ENCODE measurements at places on chromosomes 4 and X. TPM values are rescaled to one million over a fixed set of nuclear protein-coding genes. Genes with fewer than 3 reads are reported as not detected.

Gene EFHC2
- total RNA-seq = 5.2 TPM

- no peak overlapping the region for H3K27ac ChIP-seq
- no peaks in the 10 kb centered on the region for H3K36me3 ChIP-seq
- DNase-seq = no peak
- no peaks in the 10 kb centered on the region for H3K27me3 ChIP-seq
- peaks cover 3% of the 10 kb centered on the region for H3K4me1 ChIP-seq
- no peak overlapping the region for H3K4me3 ChIP-seq
Measured at GRCh38 chr4:140168474-140168873, 14.5 kb upstream of the MAML3 start.

- DNase-seq = peak; percentile 24
- no peaks in the 10 kb centered on the region for H3K36me3 ChIP-seq
- H3K4me1 ChIP-seq = no peaks in the 10 kb centered on the region
- H3K4me3 ChIP-seq = no peak overlapping the region
- peaks cover 8% of the 10 kb centered on the region for H3K27me3 ChIP-seq
Measured at GRCh38 chrX:134718105-134718965, 60.1 kb upstream of the PLAC1 start.

DNA sequence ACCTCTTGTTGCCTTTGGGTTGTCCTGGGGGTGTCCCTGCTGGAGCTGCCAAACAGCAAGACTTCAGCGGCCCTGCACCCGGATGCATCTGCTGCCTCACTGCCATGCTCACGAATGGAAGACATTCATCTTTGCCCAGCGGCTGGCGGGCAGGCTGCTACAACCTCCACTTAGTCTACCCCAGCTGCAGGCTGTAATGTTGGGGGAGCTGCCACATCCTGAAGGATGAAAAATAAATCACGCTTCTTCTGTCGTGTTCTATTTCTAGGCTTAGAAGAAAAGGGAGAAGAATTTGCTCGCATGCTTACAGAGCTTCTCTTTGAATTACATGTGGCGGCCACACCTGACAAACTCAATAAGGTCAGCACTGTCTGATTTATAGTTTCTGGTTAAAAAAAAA is 61.4 kb downstream of the FAM114A1 start:
- no peak overlapping the region for H3K4me3 ChIP-seq
- no peak overlapping the region for H3K27ac ChIP-seq
- H3K27me3 ChIP-seq = no peaks in the 10 kb centered on the region
- no peaks in the 10 kb centered on the region for H3K4me1 ChIP-seq
- DNase-seq = no peak
- peaks cover 91% of the 10 kb centered on the region for H3K36me3 ChIP-seq

Gene F8A3
- 3.0 TPM for total RNA-seq

DNA sequence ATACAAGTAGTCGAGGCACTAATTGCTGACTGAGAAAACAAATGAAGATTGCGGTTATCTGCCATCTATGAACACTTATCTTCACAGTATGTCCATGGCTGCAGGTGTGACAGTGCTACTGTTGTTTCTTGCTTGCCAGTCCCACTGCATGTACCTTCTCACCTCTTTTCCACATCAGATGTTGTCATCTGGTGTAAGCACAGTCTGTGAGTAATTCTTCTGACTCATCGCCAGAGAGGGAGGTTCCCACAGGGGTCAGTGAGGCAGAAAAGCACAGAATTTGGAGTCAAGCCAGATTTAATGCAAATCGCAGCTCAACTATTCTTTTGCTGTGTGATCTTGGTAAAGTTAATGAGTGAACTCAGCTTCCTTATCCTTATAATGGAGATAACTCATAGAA is 144.4 kb downstream of the GLRA2 start:
- no peak overlapping the region for H3K4me3 ChIP-seq
- no peaks in the 10 kb centered on the region for H3K4me1 ChIP-seq
- no peaks in the 10 kb centered on the region for H3K36me3 ChIP-seq

Gene CENPVL1
- total RNA-seq = not detected

GRCh38 chr4:154304679-154305078 is 186.9 kb downstream of the DCHS2 start:
- DNase-seq = no peak
- no peaks in the 10 kb centered on the region for H3K4me1 ChIP-seq
- H3K27ac ChIP-seq = no peak overlapping the region
- H3K4me3 ChIP-seq = no peak overlapping the region
- H3K36me3 ChIP-seq = no peaks in the 10 kb centered on the region

Gene TACC3
- 14.2 TPM for total RNA-seq

Gene CDKL2
- total RNA-seq = not detected

DNA sequence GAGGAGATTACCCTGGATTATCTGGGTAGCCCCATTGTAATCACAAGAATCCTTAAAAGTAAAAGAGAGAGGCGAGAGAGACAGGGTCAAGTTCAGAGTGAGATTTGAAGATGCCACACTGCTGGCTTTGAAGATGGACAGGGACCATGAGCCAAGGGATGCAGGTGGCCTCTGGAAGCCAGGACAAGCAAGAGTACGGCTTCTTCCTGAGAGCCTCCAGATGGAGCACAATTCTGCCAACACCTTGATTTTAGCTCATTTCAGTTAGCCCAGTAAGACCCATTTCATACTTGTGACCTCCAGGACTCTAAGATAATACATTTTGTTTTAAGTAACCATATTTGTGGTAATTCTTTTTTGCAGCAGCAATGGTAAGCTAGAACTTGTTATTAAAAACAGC is 120.3 kb downstream of the GPM6A start:
- no peak overlapping the region for H3K4me3 ChIP-seq
- H3K4me1 ChIP-seq = no peaks in the 10 kb centered on the region
- DNase-seq = no peak
- H3K27me3 ChIP-seq = no peaks in the 10 kb centered on the region

Gene ARR3
- total RNA-seq = not detected

Gene GABRE
- total RNA-seq = 46.5 TPM

- H3K27me3 ChIP-seq = no peaks in the 10 kb centered on the region
- H3K27ac ChIP-seq = no peak overlapping the region
- DNase-seq = no peak
- no peaks in the 10 kb centered on the region for H3K36me3 ChIP-seq
- no peaks in the 10 kb centered on the region for H3K4me1 ChIP-seq
Measured at GRCh38 chr4:189001971-189002450, 862.8 kb downstream of the TRIML1 start.

Gene SAGE1
- not detected for total RNA-seq

GRCh38 chrX:2401590-2402360 is 99.0 kb downstream of the DHRSX start:
- H3K27ac ChIP-seq = peak overlapping the region; percentile 57
- DNase-seq = no peak
- peak overlapping the region; percentile 23 for H3K4me3 ChIP-seq
- peaks cover 8% of the 10 kb centered on the region for H3K4me1 ChIP-seq

DNA sequence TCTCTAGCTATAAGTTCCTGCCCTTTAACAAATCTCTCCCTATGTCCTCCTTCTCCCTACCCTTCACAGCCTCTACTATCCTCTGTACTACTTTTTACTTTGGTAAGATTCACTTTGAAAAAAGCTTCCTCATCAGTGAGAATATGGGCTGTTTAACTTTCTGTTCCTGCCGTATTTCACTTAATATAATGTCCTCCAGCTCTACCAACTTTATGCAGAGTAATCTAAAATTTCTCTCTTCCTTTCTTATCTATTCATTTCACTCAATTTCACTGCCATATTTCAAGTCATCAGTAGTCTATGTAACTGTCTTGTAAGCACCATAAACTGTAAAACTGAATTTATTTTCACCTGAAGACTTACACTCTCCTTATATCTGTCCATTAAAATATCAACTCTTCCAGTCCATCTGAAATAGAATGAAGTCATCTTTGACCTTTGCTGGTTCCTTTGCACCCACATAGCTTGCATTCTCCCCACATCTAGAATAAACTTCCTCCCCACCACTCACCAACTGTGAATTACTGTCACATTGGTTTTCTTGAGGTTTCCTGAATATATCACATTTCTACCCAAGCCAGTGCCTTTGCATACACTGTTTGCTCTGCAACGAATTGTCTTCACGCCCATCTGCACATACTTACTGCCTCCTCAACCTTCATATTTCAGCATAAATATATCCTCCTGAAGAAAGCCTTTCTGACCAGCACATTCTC is 54.6 kb downstream of the ARAP2 start:
- no peaks in the 10 kb centered on the region for H3K4me1 ChIP-seq
- DNase-seq = no peak
- H3K27ac ChIP-seq = no peak overlapping the region
- no peak overlapping the region for H3K4me3 ChIP-seq
- H3K27me3 ChIP-seq = no peaks in the 10 kb centered on the region

- H3K27me3 ChIP-seq = no peaks in the 10 kb centered on the region
- H3K27ac ChIP-seq = no peak overlapping the region
- no peaks in the 10 kb centered on the region for H3K4me1 ChIP-seq
Measured at GRCh38 chr4:6199422-6199921, 877 bp downstream of the JAKMIP1 start.

Gene SPANXN3
- total RNA-seq = not detected

Gene RHOXF1
- total RNA-seq = not detected

Gene COL4A5
- 22.2 TPM for total RNA-seq

Data from tibial nerve (tissue), 4 donors.